ENCODE measurements at places on chromosomes 1 and 21. TPM values are rescaled to one million over a fixed set of nuclear protein-coding genes. Genes with fewer than 3 reads are reported as not detected.

DNA sequence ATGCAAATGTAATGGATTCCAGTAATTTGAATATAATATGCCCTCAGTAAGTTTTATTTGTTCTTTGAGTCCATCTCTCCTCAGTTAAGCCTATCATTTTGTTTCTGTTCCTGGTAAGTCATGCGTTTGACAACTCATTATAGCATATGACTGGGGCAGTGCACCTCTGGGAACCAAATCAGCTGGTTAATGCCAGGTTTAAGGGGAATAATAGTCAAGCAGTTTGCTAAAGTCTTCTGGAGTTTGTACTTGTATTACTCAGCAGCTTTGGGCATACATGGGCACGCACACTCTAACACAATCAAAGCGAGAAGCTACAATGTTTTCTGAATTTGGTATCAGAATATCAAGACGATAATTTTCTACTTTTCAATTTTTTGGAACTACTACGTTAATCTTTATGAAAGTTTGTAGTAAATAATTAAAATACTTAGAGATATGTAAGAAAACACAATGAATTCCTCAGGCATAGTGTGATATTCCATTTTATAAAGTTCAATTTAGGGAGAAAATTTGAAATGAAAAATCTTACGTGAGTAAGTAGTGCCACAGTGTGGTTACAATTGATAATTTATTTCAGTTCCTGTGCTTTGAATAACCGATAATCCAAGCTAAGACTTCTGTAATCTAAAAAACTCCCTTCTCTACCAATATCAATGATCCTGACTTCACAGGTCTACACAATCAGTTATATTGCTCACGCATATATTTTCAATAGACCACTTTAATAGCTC is 43.8 kb upstream of the KCTD3 start:
- no peak overlapping the region for H3K27ac ChIP-seq
- no peaks in the 10 kb centered on the region for H3K36me3 ChIP-seq
- H3K27me3 ChIP-seq = no peaks in the 10 kb centered on the region
- no peaks in the 10 kb centered on the region for H3K4me1 ChIP-seq
- H3K4me3 ChIP-seq = no peak overlapping the region

NBPF3 gene
- total RNA-seq = 5.1 TPM

- no peak overlapping the region for H3K27ac ChIP-seq
- no peaks in the 10 kb centered on the region for H3K27me3 ChIP-seq
- no peaks in the 10 kb centered on the region for H3K36me3 ChIP-seq
- DNase-seq = no peak
- no peak overlapping the region for H3K4me3 ChIP-seq
Measured at GRCh38 chr1:67464746-67465145, 34.5 kb upstream of the SERBP1 start.

CFHR4 gene
- total RNA-seq = not detected

TMEM81 gene
- total RNA-seq = 3.1 TPM

PDZK1 gene
- total RNA-seq = 0.16 TPM

GRCh38 chr1:78884685-78885452 is 121.7 kb downstream of the ADGRL4 start:
- peaks cover 9% of the 10 kb centered on the region for H3K4me1 ChIP-seq
- no peak overlapping the region for H3K4me3 ChIP-seq
- H3K36me3 ChIP-seq = no peaks in the 10 kb centered on the region
- no peaks in the 10 kb centered on the region for H3K27me3 ChIP-seq
- no peak overlapping the region for H3K27ac ChIP-seq

- peak overlapping the region; percentile 84 for H3K27ac ChIP-seq
- H3K4me3 ChIP-seq = no peak overlapping the region
- H3K4me1 ChIP-seq = peaks cover 85% of the 10 kb centered on the region
- H3K27me3 ChIP-seq = no peaks in the 10 kb centered on the region
- no peak for DNase-seq
- H3K36me3 ChIP-seq = no peaks in the 10 kb centered on the region
Measured at GRCh38 chr1:89606227-89606980, 26.5 kb upstream of the LRRC8C start.

RHOU gene
- total RNA-seq = 5.1 TPM

MMP23B gene
- 93.8 TPM for total RNA-seq

DNA sequence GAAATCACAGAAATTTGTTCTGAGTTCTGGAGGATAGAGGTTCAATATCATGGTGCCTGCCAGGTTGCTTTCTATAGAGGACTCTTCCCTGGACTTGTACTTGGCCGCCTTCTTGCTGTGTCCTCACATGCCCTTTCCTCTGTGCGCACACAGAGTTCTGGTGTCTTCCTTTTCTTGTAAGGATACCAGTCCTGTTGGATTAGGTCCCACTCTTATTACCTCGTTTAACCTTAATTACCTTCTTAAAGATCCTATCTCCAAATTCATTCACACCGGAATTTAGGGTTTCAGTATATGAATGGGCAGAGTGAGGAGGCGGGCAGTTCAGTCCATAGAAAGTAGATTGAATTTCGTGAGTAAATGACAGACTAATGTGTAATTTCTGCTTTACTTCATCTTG is 413.9 kb downstream of the NCAM2 start:
- no peaks in the 10 kb centered on the region for H3K4me1 ChIP-seq
- no peak for DNase-seq
- H3K4me3 ChIP-seq = no peak overlapping the region
- no peak overlapping the region for H3K27ac ChIP-seq
- H3K36me3 ChIP-seq = no peaks in the 10 kb centered on the region

PTGFR gene
- 0.44 TPM for total RNA-seq

- H3K36me3 ChIP-seq = peaks cover 33% of the 10 kb centered on the region
- H3K4me1 ChIP-seq = peaks cover 37% of the 10 kb centered on the region
- no peak overlapping the region for H3K4me3 ChIP-seq
- no peaks in the 10 kb centered on the region for H3K27me3 ChIP-seq
Measured at GRCh38 chr1:35564037-35564883, 6.7 kb downstream of the NCDN start.

DNA sequence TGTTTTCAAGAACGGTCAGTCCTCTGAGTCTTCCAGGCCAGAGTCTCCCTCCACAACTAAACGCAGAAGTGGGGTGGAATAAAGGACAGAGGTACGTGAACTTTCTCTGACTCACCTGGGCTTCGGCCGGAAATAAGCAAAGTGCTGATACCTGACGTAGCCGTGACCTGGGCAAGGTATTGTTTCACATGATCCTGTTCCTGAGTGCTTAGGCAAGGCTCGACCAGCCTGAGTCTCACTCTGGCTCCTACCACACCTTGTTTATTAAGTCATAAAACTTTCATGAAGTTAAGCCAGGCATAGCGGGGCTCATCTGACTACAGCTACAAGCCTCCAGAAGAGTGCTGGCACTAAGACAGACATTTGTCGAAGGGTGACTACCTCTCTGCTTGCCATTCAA is 327.5 kb downstream of the SETD4 start:
- no peaks in the 10 kb centered on the region for H3K36me3 ChIP-seq
- H3K27me3 ChIP-seq = peaks cover 40% of the 10 kb centered on the region
- H3K4me1 ChIP-seq = no peaks in the 10 kb centered on the region
- no peak overlapping the region for H3K27ac ChIP-seq

- no peaks in the 10 kb centered on the region for H3K27me3 ChIP-seq
- peaks cover 8% of the 10 kb centered on the region for H3K36me3 ChIP-seq
- DNase-seq = no peak
- H3K4me3 ChIP-seq = peak overlapping the region; percentile 14
- H3K4me1 ChIP-seq = peaks cover 100% of the 10 kb centered on the region
- H3K27ac ChIP-seq = peak overlapping the region; percentile 97
Measured at GRCh38 chr1:206696812-206697585, 12.3 kb downstream of the MAPKAPK2 start.

ECM1 gene
- 20.1 TPM for total RNA-seq

DNA sequence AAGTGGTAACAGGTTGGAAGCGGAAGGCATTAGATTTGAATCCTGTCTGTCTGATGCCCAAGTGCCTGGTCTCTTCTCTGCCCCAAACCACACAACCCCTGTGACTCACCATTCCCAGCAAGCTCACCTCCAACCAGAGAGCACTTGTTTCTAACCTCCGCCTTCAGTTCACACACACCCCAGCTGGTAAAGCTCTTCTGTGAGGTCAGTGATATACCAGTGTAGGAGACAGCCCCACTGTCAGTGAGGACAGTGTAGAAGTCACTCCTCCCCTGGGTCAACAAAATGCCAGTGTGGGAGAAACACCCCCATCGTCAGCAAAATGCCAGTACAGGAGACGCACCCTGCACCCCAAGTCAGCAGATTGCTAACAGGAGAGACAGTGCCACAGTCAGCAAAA is 2.6 kb downstream of the RIMS3 start:
- H3K36me3 ChIP-seq = no peaks in the 10 kb centered on the region
- peaks cover 25% of the 10 kb centered on the region for H3K4me1 ChIP-seq
- H3K27ac ChIP-seq = no peak overlapping the region
- no peaks in the 10 kb centered on the region for H3K27me3 ChIP-seq
- DNase-seq = no peak
- no peak overlapping the region for H3K4me3 ChIP-seq

- H3K36me3 ChIP-seq = no peaks in the 10 kb centered on the region
- H3K4me3 ChIP-seq = no peak overlapping the region
- no peak for DNase-seq
- H3K27me3 ChIP-seq = no peaks in the 10 kb centered on the region
- H3K4me1 ChIP-seq = no peaks in the 10 kb centered on the region
- no peak overlapping the region for H3K27ac ChIP-seq
Measured at GRCh38 chr1:168568346-168568745, 8.1 kb upstream of the XCL1 start.

DNA sequence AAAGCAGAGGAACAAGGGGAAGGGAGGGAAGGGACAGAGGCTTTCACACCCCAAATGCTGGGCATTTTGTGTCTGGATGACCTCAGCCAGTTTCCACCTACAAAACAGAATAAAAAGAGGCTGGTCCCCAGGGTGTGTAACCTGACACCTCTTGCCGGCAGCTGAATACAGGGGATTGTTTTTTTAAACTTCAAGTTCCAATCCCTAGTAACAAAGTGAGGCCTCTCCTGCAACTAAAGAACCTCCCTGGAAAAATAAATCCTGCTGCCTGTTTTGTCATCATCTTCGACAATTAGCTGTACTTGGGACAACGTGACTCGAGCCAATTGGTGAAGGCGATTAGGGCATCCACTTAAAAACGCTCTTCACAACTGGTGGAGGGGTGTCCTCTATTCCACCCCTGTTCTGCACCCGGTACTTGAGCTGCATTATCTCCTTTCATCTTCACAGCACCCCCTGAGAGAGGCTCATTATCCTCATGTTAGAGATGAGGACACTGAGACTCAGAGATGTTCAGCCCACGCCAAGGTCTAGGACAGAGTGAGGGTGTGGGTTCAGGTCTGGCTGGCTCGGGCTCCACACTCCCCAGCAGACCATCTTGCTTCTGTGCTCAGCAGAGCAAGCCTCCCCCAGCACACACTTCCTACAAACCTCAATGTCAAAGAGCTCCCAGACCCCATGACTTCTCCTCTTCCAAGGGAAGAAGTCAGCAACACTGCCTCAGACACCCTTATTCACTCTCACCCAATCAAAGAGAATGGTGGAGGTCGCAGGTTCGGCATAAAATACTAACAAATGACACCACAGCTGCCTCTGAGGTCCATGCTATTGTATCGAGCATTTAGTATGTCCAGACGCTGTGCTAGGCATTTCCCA is 15.2 kb downstream of the ITPKB start:
- H3K36me3 ChIP-seq = no peaks in the 10 kb centered on the region
- H3K27me3 ChIP-seq = no peaks in the 10 kb centered on the region
- H3K4me3 ChIP-seq = no peak overlapping the region
- H3K4me1 ChIP-seq = peaks cover 83% of the 10 kb centered on the region

GRCh38 chr1:34547046-34547674 is 207.7 kb upstream of the GJB5 start:
- no peak overlapping the region for H3K27ac ChIP-seq
- no peak for DNase-seq
- H3K4me3 ChIP-seq = no peak overlapping the region
- H3K36me3 ChIP-seq = no peaks in the 10 kb centered on the region
- peaks cover 54% of the 10 kb centered on the region for H3K27me3 ChIP-seq

OR2M3 gene
- not detected for total RNA-seq

DNA sequence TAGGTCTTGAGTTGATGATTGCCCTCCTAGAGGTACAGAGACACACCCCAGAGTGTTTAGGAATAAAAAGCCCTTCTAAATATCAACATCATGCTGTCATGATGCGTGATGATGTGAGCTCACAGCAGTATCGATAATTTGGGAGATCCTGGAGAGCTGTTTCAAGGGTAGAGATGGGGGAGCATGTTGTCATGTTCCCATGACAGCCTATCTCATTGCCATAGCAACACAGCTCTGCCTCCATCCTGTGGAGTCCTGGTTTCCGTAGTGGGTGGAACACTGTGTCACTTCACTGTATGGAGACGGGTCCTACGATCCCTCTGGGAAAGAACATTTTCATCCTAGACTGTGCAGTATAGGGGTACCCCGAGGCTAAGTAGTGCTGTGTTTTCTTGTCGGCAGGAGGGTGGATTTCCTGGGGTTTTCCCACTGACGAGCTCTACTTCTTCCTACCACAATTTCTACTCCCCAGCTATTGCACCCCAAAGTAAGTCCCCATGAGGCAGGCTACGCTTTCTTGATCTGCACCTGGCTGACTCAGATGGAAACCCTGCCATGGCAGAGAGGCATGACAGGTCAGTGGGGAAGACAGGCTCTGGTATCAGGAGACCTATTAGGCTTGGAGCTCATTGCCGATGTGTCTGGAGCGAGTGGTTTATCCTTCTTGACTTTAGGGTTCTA is 7.2 kb downstream of the KISS1 start:
- peaks cover 12% of the 10 kb centered on the region for H3K4me1 ChIP-seq
- H3K4me3 ChIP-seq = no peak overlapping the region
- H3K27ac ChIP-seq = no peak overlapping the region

- H3K27me3 ChIP-seq = no peaks in the 10 kb centered on the region
- no peak for DNase-seq
- H3K4me1 ChIP-seq = no peaks in the 10 kb centered on the region
- no peaks in the 10 kb centered on the region for H3K36me3 ChIP-seq
- no peak overlapping the region for H3K27ac ChIP-seq
Measured at GRCh38 chr1:198604975-198605374, 33.9 kb upstream of the PTPRC start.

CRNN gene
- not detected for total RNA-seq

- no peaks in the 10 kb centered on the region for H3K27me3 ChIP-seq
- peak overlapping the region; percentile 71 for H3K27ac ChIP-seq
- peaks cover 65% of the 10 kb centered on the region for H3K4me1 ChIP-seq
- no peak for DNase-seq
Measured at GRCh38 chr1:23763041-23763577, 15.1 kb upstream of the PITHD1 start.

ATP13A2 gene
- total RNA-seq = 11.2 TPM

PGBD5 gene
- 10.6 TPM for total RNA-seq

- no peak overlapping the region for H3K4me3 ChIP-seq
- DNase-seq = no peak
- H3K27me3 ChIP-seq = peaks cover 79% of the 10 kb centered on the region
- H3K36me3 ChIP-seq = no peaks in the 10 kb centered on the region
- H3K4me1 ChIP-seq = peaks cover 26% of the 10 kb centered on the region
- H3K27ac ChIP-seq = no peak overlapping the region
Measured at GRCh38 chr1:907611-908451, 15.9 kb upstream of the SAMD11 start.

NID1 gene
- total RNA-seq = 40.4 TPM

DNA sequence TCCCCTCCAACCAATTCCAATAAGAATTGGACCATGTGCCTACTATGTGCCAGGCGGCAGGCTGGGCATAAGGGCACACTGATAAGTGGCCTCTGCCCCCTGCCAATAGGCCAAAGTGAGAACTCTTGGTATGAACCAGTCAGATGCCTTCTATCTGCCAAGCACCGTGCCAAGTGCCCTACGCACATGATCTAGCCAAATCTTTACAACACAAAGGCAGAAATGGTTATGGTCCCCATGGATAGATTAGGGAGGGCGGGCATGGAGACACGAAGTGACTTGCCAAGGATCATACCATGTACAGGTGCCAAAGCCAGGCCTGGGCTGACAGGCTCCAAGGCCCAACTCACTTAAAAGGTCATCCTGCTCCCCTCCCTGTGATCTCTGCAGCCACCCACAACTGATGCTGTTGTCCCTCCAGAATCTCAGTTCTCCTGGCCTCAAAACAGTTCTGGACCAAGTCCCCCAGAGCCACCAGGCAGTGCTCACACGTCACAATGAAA is 32.1 kb downstream of the CASZ1 start:
- no peak overlapping the region for H3K4me3 ChIP-seq
- no peaks in the 10 kb centered on the region for H3K27me3 ChIP-seq
- peaks cover 10% of the 10 kb centered on the region for H3K36me3 ChIP-seq
- no peak for DNase-seq
- peaks cover 88% of the 10 kb centered on the region for H3K4me1 ChIP-seq
